Transverse colon (tissue), 4 donors: ENCODE measurements at places on chromosomes 7 and 10. TPM values are rescaled to one million over a fixed set of nuclear protein-coding genes. Genes with fewer than 3 reads are reported as not detected.

GRCh38 chr10:44703241-44704155, 207.6 kb upstream of the TMEM72 start:
- no peaks in the 10 kb centered on the region for H3K27me3 ChIP-seq
- DNase-seq, result no peak
- H3K27ac ChIP-seq, result no peak overlapping the region
- H3K4me3 ChIP-seq, result no peak overlapping the region

DNA sequence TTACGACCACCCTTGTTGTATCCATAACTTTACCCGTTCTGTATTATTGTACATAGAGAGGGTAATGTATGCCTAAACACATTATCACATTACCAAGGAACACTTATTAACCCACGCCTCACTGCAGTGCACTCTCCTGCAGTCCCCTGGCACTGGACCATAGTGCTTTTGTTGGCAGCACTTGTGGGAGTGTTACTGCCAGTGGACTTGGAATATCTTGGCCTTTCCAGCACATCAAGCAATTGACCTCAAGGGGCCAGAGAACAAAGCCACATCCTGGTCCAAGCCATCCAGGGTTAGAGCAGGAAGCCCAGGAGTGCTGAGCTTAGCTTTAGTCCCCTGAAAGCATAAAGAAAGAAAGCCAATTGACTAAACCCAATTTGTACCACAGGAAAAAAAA, 304.2 kb downstream of the PCDH15 start:
- DNase-seq, result no peak
- H3K27ac ChIP-seq, result no peak overlapping the region
- no peaks in the 10 kb centered on the region for H3K36me3 ChIP-seq
- no peak overlapping the region for H3K4me3 ChIP-seq

GRCh38 chr7:103765901-103766300, 223.6 kb downstream of the RELN start:
- no peak overlapping the region for H3K27ac ChIP-seq
- no peaks in the 10 kb centered on the region for H3K4me1 ChIP-seq
- H3K4me3 ChIP-seq, result no peak overlapping the region
- H3K36me3 ChIP-seq, result no peaks in the 10 kb centered on the region

DNA sequence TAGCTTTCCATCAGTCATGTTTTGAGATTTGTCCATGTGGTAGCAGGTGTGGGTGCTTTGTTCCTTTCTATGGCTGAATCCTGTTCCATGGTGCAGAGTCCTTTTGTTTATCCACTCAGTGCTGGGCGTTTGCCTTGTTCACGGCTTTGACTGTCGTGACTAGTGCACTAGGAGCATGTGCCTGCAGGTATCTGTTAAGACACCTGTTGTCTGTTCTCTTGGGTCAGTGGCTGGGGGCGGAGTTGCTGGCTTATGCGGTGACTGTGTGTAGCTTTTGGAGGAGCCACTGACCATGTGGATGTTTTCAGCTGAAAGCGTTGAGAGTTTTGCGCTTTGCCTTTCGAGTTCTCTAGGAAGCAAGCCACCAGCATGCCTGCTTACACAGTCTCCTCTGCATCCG, 573.1 kb upstream of the FOXK1 start:
- H3K4me3 ChIP-seq, result no peak overlapping the region
- no peaks in the 10 kb centered on the region for H3K36me3 ChIP-seq
- no peak overlapping the region for H3K27ac ChIP-seq
- H3K4me1 ChIP-seq, result no peaks in the 10 kb centered on the region
- DNase-seq, result no peak

DNA sequence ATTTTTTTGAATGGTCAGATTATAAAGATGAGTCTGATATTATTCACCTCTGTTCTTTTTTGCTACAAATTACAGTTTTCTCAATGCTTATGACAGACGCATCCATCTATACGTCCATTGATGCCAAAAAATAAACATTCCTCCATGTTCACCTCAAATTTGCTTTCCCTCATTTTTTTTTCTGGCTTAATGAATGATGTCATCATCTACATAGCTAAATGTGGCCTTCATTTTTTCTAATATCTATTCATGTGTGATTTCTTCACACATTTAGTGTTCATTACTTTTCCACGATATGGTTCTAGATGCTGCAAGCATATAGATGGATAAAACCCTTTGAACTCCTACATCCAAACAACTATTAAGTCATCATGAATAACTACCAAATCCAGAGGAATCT, 163.1 kb downstream of the MAGI2 start:
- no peaks in the 10 kb centered on the region for H3K36me3 ChIP-seq
- H3K27ac ChIP-seq, result no peak overlapping the region
- no peaks in the 10 kb centered on the region for H3K27me3 ChIP-seq
- H3K4me1 ChIP-seq, result peaks cover 3% of the 10 kb centered on the region

DNA sequence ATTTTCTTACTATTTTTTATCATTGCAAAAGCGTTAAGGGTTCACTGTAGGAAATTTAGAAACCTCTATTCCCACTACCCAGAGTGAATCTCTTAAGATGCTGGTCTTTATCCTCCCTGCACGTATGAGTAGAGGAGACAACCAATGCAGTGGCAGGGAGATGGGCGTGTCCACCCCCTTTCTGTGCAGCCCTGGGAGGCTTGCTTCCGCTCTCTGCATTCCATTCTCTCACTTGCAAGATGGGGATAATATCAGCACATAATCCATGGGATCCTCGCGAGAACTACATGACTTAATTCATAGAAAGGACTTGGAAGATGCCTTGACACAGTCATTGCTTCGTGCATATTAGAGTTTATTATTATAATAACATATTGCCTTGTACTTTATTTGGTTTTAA, 196.2 kb downstream of the KLF6 start:
- DNase-seq, result no peak
- H3K4me1 ChIP-seq, result no peaks in the 10 kb centered on the region
- no peak overlapping the region for H3K27ac ChIP-seq
- H3K27me3 ChIP-seq, result no peaks in the 10 kb centered on the region
- no peaks in the 10 kb centered on the region for H3K36me3 ChIP-seq

- H3K36me3 ChIP-seq, result no peaks in the 10 kb centered on the region
- H3K27me3 ChIP-seq, result no peaks in the 10 kb centered on the region
- no peak overlapping the region for H3K4me3 ChIP-seq
These were observed 54.9 kb downstream of the MET start for GRCh38 chr7:116726713-116727431.

DNA sequence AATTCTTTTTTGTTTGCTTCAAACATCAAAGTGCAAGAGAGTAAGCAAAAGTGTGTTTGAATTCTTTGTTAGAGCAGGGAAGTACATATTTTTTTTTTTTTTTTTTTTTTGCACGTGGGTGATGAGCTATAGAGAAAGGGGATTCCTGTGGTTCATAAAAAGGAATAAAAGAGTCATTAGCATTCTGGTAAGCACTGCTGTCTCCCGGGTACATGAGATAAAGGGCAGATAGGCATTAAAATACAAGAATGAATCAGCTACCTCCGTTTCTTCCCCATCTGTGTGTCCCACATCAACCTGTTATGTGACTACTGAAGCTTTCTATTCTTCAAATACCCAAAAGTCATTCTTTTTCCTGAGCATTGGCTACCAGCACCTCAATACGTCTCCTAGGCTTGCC, 102.4 kb upstream of the SEMA3D start:
- H3K4me3 ChIP-seq, result no peak overlapping the region
- no peaks in the 10 kb centered on the region for H3K27me3 ChIP-seq
- no peak for DNase-seq
- no peaks in the 10 kb centered on the region for H3K4me1 ChIP-seq

- no peaks in the 10 kb centered on the region for H3K4me1 ChIP-seq
- no peaks in the 10 kb centered on the region for H3K27me3 ChIP-seq
- no peak for DNase-seq
- H3K4me3 ChIP-seq, result no peak overlapping the region
These were observed 61.8 kb upstream of the A1CF start for GRCh38 chr10:50946991-50947781.

DNA sequence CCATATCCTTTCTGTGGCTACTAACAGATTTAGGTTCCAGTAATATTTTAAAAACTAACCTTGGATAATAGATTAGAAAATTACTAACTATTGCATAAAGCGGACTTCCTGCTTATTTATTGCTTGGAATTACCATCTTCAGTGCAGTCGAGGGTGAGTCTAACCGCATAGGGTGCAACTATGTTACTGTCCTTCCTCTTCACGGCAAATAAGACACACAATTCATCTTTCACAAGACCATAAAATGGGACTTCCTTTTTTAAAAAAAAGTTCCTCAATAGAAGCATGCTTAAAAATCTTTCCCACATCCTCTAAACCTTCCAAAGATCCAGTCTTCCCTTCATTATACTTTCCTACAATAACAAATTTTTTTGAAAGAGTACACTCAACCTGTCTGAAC, 2.1 kb downstream of the SLC25A40 start:
- no peak for DNase-seq
- no peaks in the 10 kb centered on the region for H3K27me3 ChIP-seq
- peaks cover 9% of the 10 kb centered on the region for H3K36me3 ChIP-seq
- no peak overlapping the region for H3K4me3 ChIP-seq
- H3K4me1 ChIP-seq, result peaks cover 38% of the 10 kb centered on the region

DNA sequence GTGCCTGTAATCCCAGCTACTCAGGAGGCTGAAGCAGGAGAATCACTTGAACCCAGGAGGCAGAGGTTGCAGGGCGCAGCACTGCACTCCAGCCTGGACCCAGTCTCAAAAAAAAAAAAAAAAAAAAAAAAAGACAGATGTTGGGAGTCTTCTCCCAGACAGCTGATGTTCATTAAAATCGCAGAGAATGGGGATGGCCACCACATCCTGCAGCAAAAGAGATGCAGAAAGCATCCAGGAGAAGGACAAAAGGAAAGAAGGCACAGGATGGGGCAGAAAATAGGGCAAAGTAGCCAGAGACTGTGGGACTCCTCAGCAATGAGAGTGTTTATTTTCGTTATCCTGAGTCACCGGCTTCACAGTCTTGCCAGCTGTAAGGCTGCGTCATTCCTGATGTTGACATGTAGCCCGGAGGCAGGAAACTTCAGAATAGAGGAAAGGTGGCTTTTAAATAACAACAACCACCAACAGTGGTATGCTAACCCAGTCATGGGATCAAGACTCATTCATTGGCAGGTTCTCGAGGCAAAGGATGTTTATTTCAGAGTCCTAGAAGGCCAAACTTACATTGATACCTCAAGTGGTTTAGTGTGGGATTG, 149.5 kb upstream of the SVIL start:
- peak; percentile 39 for DNase-seq
- no peaks in the 10 kb centered on the region for H3K36me3 ChIP-seq
- H3K27ac ChIP-seq, result peak overlapping the region; percentile 68
- peaks cover 5% of the 10 kb centered on the region for H3K4me1 ChIP-seq
- no peak overlapping the region for H3K4me3 ChIP-seq

DNA sequence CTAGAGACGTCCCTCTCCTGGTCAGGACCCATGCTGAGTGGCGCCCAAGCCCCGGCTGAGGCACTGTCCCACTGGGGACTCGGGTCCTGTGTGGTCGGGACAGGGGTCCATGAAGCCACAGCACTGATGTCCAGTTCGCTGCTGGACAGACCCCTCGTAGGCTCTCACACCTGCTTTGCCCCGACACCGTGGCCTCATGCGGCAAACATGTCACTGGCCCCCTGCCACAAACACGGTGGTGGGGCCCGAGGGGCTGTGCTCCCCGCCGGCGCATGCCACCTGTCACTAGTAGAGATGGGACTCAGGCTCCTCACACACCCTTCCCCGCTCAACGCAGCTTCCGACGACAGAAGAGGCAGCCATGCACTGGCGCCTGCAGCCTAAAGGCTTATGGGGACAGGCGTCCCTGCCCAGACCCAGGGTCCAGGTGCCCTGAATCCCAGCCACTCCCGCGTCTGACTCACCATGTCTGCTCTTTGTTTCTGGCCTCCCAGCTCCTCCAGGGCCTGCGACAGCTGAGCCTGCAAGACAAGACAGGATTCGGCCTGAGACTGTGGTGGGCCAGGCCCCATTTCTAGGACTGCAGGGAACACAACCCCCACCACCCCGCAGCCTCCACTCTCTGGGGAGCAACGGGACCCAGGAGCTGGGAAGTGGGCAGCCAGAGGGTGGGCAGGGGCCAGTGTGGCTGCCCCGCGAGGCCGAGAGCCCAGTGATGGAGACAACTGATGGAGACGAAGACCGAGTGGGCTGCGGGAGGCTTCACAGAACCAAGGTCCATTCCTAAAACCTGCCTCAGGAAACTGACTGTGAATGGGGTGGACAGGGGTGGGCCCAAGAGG, 230.9 kb downstream of the MAD1L1 start:
- H3K36me3 ChIP-seq, result no peaks in the 10 kb centered on the region
- H3K4me1 ChIP-seq, result no peaks in the 10 kb centered on the region
- H3K27me3 ChIP-seq, result no peaks in the 10 kb centered on the region
- no peak overlapping the region for H3K4me3 ChIP-seq

DNA sequence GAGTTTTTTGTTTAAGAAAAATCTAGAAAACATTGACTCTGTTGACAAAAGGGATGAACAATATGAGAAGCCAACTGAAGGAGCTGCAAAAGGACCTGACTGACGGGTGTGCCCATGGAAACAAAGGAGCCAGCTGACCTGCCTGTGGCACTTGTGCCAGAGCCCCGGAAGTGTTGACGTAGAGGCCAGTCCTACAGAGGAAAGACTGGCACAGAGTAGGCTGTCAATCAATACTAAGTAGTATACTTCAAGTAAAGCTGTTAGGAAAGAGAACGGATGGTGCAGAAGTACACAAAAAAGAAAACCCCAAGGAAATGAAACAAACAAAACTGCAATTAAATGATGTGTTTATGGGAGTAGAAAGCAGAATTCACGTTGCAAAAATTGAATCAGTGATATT, 19.0 kb upstream of the ABI1 start:
- H3K4me3 ChIP-seq, result no peak overlapping the region
- peak; percentile 47 for DNase-seq
- no peak overlapping the region for H3K27ac ChIP-seq
- H3K27me3 ChIP-seq, result peaks cover 15% of the 10 kb centered on the region
- H3K36me3 ChIP-seq, result no peaks in the 10 kb centered on the region

- no peaks in the 10 kb centered on the region for H3K36me3 ChIP-seq
- H3K4me3 ChIP-seq, result no peak overlapping the region
- peak; percentile 28 for DNase-seq
These were observed 82.7 kb upstream of the C1GALT1 start for GRCh38 chr7:7099584-7100014.

- no peaks in the 10 kb centered on the region for H3K36me3 ChIP-seq
- no peak overlapping the region for H3K4me3 ChIP-seq
- peak; percentile 71 for DNase-seq
- peak overlapping the region; percentile 74 for H3K27ac ChIP-seq
These were observed 7.2 kb upstream of the PGAM2 start for GRCh38 chr7:44072364-44073231.

DNA sequence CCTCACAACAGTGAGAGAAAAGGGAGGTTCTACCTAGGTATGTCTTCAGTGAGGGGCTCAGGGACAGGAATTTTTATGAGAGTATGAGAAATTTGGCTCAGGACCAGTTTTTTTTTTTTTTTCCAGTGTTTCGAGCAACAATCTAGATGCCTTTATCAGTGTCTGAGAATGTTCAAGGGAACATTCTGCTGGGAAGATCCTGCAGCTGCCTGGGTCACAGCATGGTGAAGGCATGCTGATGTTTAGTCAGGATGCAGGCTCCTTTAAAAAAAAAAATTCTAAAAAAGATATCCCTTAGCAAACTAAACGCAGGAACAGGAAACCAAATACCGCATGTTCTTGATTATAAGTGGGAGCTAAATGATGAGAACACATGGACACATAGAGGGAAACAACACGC, 31.0 kb downstream of the SBDS start:
- no peaks in the 10 kb centered on the region for H3K36me3 ChIP-seq
- no peak for DNase-seq
- no peak overlapping the region for H3K4me3 ChIP-seq
- no peaks in the 10 kb centered on the region for H3K4me1 ChIP-seq

The EPDR1 gene
- 47.0 TPM for total RNA-seq

The PRPS1L1 gene
- total RNA-seq, result not detected

The SUFU gene
- total RNA-seq, result 7.1 TPM

The AMPH gene
- total RNA-seq, result not detected

The RHOBTB1 gene
- total RNA-seq, result 9.0 TPM

The NKX1-2 gene
- total RNA-seq, result not detected

The CASP7 gene
- total RNA-seq, result 34.0 TPM
